ENCODE measurements at places on chromosomes 13 and 19.

GRCh38 chr13:47858042-47859025 lies 142.7 kb downstream of the SUCLA2 start:
- DNase-seq = no peak

DNA sequence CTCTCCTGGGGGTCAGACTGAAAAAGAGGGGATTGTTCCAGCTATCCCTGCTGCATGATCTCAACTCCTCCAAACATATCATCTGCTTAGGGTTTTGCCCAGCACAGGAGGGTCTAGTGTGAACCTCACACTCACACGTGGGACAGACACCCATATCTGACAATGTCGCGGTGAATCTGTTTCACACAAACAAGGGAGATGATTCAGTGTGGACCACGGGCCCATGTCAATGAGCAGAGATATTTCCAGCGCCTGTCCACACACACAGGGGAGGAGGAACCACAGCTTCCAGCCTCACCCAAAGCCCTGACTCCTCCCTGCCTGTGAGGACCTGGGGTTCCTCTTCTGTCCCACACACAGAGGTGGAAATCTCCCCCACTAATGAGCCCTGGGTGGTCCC lies 29.6 kb upstream of the KIR3DL3 start:
- DNase-seq = no peak

DNA sequence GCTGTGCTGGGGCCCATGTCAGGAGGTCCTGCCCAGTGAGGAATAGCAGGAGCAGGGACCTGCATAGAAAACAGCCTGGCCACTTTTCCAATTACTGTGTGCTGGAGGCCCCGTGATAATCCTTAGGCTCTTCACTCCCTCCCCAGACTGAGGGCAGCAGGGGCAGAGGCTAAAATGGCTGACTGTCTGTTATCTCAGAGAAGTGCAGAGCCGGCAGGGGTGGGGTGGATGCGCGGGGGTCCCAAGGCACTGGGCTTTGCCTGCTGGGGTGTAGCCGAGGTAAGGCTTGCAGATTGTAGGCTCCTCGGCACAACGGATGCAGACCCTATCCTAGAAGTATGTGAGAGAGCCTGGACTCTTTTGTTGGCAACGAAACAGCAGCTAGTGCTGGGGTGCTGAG lies 1064.1 kb downstream of the OLFM4 start:
- DNase-seq = no peak

DNA sequence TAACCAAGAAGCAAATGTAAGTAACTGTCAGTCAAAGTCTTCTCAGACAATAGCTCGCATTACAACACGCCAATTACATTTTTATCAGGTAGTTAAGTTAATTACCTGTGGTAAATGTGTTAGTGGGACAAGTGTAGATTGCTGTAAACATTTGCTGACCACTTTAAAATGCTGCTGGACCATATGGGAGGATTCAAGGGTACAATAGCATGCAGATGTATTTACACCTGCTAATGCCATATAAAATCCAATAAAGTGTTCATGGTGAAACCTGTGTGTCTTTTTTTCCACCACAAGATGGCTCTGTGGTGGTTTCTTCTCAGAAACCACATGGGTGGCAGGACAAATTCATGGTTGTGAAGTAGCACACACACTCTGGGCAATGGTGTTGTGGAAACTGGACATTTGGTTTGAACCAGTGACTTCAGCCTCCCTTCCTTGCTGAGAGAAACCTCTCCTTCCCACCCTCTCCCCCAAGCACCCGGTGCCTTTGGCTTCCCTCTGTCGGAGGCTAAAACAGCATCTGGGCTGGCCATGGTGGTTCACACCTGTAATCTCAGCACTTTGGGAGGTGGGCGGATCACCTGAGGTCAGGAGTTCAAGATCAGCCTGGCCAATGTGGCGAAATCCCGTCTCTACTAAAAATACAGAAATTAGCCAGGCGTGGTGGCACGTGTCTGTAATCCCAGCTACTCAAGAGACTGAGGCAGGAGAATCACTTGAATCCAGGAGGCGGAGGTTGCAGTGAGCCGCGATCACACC lies 18.1 kb upstream of the GTF3A start:
- DNase-seq = peak; percentile 39

DNA sequence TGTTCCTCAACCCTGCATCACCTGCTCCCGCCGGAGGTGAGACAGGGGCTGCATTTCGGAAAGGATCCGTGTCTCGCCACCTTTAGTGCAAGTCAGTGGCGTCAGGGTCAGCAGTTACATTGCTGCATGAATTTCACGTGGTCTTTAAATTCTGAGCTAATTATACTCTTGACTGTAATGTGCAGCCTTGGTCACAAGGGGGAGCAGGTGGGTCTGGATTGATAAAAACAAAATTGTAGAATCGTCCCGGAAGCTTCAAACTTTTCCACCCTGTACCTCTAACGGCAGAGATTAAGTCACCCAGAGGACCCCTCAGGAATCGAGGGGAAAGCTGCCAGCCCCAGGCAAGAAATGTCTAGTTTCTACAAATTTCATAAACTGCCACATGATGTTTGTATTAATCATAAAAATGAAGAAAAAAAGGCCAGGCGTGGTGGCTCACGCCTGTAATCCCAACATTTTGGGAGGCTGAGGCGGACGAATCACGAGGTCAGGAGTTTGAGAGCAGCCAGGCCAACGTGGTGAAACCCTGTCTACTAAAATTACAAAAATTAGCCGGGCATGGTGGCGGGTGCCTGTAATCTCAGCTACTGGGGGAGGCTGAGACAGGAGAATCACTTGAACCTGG lies 20.2 kb downstream of the BBC3 start:
- peak; percentile 89 for DNase-seq

- no peak for DNase-seq
Measured at GRCh38 chr13:29103065-29103800, 283.1 kb downstream of the MTUS2 start.

DNA sequence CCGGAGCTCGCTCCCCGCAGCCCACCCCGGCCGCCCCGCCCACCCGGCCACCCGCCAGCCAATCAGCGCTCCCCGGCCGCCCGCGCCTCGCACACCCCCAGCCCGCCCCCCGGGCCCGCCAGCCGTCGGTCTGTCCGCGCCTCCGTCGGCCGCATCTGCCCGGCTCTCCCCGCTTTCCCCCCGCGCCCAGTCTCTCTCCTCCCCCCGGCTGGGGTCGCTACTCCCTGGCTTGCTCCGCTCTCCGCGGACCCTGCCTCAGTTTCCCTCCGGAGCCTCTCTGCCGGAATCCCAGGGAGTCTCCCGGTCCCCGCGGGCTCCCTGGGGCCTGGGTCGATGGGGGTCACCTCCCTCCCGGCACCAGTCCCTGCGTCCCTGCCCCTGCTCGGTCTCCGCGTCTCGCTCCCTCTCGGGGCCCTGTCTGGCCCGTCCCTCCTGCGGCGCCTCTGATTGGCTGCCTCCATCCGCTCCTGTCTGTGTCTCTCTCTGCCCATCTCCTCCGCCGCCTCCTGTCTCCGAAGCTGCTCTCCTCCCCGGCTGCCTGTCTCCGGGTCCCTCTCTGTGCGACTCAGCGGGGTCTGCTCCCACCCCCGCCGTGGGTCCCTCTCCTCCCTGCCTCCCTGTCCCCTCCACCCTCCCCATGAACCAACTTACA lies 484 bp downstream of the IL11 start:
- peak; percentile 92 for DNase-seq

- no peak for DNase-seq
Measured at GRCh38 chr19:55753401-55753800, 5.5 kb upstream of the RFPL4A start.

- no peak for DNase-seq
Measured at GRCh38 chr13:82803341-82803740, 1078.9 kb downstream of the SLITRK1 start.

- DNase-seq = no peak
Measured at GRCh38 chr19:3586127-3586626, 899 bp downstream of the GIPC3 start.

GRCh38 chr13:24625331-24625731 lies 54.9 kb upstream of the ATP12A start:
- no peak for DNase-seq

- peak; percentile 90 for DNase-seq
Measured at GRCh38 chr19:51687791-51688670, 5.1 kb upstream of the SPACA6 start.

DNA sequence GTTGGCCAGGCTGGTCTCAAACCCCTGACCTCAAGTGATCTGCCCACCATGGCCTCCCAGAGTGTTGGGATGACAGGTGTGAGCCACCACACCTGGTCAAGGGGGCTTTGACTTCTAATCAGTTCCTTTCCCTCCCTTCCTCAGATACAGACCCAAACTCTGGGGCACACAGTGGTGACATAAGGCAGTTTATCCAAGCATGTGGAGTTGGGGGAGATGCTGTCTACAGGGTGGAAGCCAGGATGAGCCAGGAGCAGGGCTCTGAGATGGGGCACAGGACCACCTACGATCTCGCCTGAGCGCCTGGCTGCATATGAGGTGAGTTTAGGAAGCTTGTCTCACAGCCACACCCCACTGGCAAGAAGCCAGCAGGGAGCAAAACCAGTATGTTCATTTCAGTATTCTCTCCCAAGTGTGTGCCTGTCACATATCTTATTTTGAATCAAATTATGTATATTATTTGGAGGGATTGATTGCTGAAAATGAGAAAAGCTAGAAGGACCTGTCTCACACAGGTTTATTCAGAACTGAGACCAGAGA lies 67.7 kb downstream of the KCTD15 start:
- no peak for DNase-seq

- DNase-seq = no peak
Measured at GRCh38 chr13:66501181-66501580, 729.0 kb downstream of the PCDH9 start.

- no peak for DNase-seq
Measured at GRCh38 chr13:21833921-21834320, 163.0 kb downstream of the FGF9 start.

- DNase-seq = no peak
Measured at GRCh38 chr19:28377077-28377476, 835.9 kb downstream of the UQCRFS1 start.

GRCh38 chr13:99273128-99273527 lies 14.9 kb upstream of the GPR18 start:
- peak; percentile 50 for DNase-seq

GRCh38 chr13:27808851-27809550 lies 16.7 kb downstream of the GSX1 start:
- DNase-seq = no peak

GRCh38 chr19:47093841-47094240 lies 19.7 kb downstream of the ZC3H4 start:
- DNase-seq = no peak

DNA sequence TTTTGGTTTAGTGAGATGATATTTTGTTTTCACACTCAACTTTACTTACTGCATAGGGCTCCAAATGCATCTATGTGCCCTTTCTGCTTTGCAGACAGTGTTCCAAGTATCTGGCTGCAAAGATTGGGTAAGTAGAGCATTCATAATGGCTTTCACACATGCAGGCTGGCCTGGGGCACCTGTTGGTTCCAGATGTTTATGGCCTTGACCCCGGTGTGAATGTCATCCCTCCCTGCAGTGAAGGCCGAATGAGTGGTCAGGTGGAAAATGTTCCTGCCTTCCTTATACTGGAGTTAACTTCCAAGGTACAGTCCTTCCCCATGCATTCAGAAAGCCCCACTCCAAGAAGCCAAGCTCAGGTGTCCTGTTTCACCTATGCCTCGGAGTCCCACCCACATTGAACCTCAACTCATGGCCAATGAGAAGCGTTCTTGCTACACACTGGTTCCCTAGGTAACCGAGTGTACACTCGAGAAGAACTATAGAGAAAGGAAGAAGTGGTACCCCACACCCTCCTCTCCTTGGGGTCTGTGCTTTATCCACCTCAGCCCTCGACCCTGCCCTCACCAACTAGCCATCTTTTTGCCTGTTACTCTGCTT lies 23.0 kb upstream of the ZNF536 start:
- peak; percentile 54 for DNase-seq

GRCh38 chr13:26446751-26447150 lies 110.7 kb upstream of the WASF3 start:
- DNase-seq = no peak

GRCh38 chr19:19550972-19551852 lies 13.1 kb downstream of the CILP2 start:
- DNase-seq = peak; percentile 51

DNA sequence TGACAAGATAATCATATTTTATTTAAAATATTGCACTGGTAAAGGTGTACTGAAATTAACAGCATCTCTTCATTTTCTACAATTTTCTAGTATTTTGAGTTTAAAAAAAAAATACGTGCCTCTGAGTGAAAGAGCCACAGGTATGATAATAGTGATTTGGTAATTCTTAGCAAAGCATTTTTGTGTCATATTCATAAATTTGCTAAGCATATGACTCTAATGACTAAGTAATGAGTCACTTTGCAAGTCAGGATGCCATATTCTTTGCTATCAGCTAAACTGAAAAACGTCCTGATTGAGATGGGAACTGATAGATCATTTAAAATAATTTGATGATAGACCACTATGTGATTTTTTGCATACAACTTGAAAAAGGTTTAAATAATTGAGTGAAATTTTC lies 136.1 kb upstream of the IRS2 start:
- DNase-seq = no peak

GRCh38 chr13:99133230-99133629 lies 67.4 kb upstream of the UBAC2 start:
- DNase-seq = no peak

GRCh38 chr13:112916296-112916695 lies 52.7 kb upstream of the MCF2L start:
- no peak for DNase-seq

- peak; percentile 65 for DNase-seq
Measured at GRCh38 chr19:1252821-1253513, 4.6 kb downstream of the MIDN start.

DNA sequence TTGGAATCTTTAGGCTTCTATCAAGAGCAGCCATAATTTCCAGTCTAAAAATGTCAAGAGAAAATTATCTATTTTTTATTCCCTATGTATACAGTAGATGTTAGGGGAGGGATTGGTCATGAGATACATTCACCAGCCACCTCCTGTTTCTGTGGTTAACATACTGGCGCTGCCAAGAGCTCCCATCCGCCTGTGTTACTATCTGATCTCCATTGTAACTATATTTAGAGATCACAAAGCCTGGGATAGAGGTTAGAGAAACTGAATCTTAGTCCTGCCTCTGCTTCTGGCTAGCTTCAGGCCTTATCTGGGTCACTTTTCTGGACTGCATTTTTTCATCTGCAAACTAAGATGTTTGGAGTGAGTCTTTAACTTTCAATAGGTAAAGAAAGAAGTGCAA lies 46.3 kb downstream of the POLR1D start:
- no peak for DNase-seq
